ENCODE measurements at places on chromosomes 4 and X. TPM values are rescaled to one million over a fixed set of nuclear protein-coding genes. Genes with fewer than 3 reads are reported as not detected.

DNA sequence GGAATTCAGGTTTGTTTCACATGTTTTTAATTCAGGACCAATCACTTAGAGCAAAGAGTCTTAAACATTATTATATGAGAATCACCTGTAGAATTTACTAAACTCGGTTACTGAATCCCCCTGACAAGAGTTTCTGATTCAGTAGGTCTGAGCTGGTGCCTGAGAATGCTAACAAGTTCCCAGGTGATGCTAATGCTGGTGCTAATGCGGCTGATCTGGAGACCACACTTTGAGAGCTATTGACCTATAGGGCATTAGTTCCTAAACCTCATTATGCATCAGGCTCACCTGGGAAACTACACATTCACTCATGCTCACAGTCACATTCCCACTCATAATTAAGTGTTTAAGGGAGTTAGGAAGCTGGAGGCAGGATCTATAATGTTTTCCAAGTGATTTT, 36.1 kb upstream of the NUDT6 start:
- no peak for DNase-seq

DNA sequence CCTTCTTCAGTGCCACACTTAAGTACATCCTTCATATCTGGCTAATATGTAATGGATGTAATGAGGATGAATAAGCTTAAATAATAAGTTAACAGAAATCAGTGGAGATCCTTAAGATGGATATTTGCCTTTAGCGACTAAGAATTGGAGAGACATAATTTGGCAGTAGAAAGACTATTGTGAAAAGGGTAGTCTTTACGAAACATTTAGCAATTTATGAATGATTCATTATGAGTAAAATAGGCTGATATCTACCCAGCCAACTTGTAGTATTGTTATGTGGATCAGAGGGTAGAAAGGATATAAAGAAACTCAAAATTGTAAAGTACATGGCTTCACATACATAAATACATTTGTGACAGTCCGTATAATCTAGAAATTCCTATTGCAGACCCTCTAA, 2371.8 kb downstream of the PCDH7 start:
- no peak for DNase-seq

GRCh38 chr4:187171706-187172339, 448.2 kb upstream of the FAT1 start:
- DNase-seq, result no peak

Gene PROM1
- total RNA-seq, result not detected

DNA sequence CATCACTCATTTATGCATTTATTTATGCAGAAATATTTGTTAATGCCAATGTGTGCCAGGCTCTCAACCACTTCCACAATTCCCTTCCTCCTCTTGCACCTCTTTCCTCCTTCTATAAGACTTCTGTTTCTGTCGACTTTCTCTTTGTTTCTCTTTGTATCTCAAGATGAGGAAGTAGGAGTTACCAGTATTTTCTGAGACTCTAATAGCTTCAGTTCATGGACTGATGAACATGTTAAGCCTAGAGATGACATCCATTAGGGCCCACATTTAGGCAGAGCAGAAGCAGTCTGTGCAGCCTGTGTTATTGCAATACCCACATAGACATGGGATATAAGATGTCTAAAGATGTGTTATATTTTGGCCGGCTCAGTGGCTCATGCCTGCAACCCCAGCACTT, 241.8 kb upstream of the SMIM31 start:
- no peak for DNase-seq
